ENCODE measurements at places on chromosomes 12 and 14.

DNA sequence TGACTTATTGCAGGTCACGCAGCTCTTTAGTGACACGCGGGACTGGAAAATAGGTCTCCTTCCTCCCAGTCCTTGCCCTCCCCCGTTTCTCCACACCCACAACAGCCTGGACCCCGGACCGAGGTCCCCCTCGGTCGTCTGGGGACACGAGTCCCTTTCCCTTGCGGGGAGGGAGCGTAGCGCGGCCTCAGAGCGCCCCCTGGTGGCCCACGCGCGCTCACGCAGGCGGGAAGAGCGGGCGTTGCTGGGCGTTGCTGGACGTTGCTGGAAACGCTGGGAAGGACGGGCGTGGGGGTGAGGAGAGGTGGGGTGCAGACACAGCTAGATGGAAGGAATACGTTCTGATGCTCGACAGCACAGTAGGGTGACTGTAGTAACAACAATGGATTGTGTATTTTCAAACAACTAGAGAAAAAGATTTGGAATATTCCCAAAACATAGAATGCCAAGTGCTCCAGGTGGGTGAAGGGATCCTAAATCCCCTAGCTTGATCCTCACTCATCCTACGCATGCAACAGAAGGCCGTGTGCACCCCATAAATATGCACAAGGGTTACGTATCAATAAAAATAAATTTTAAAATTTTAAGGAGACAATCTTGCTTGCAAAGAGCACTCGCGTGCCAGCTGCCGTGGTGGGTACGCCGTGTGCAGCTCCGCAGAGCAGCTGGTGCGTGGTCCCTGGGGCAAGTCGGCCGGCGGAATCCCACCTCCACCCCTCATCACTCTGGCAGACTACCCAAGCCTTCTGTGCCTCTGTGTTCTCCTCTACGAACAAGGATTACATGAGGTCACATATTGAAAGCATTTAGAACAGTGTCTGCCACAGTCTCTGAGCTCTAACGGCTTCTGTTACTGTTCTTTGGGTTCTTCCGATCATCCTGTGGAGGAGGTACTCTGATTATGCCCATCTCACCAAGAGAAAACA, 87.4 kb downstream of the B4GALNT3 start:
- H3K27me3 ChIP-seq, result peaks cover 13% of the 10 kb centered on the region
- no peaks in the 10 kb centered on the region for H3K36me3 ChIP-seq
- H3K4me3 ChIP-seq, result no peak overlapping the region
- peak; percentile 43 for DNase-seq
- no peaks in the 10 kb centered on the region for H3K4me1 ChIP-seq
- H3K27ac ChIP-seq, result no peak overlapping the region

DNA sequence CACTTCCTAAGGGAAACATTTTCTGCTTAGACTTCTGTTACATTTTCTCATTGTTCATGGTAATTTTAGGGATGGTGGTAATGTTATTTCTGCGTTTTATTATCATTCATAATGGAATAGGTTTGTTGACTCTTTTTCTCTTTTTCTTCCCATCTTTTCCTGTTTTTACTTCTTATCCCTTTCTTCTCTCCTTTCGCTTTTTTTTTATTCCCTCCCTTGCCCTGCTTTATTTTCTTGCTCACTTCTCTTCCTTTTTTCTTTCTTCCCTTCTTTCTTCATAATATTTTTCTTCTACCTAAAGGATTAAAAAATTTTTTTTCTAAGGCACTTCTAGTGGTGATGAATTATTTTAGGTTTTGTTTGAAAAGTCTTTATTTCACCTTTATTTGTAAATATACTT, 45.6 kb downstream of the CNOT2 start:
- no peaks in the 10 kb centered on the region for H3K27me3 ChIP-seq
- no peak for DNase-seq
- no peak overlapping the region for H3K4me3 ChIP-seq
- no peaks in the 10 kb centered on the region for H3K36me3 ChIP-seq
- no peak overlapping the region for H3K27ac ChIP-seq
- no peaks in the 10 kb centered on the region for H3K4me1 ChIP-seq

DNA sequence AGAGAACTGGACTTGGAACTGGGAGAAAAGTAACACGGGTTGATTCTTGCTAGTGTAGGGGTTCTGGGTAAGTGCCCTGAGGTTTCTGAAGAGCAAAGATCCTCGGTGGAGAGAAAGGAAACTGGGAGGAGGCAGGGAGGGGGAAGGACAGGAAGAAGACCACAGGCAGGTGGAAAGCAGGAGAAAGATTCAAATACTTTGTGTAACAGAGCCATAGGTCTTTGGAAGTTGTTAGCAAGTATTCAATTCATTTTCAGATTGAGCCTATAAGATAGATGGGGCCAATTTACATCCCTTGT, 1.3 kb downstream of the PNP start:
- no peaks in the 10 kb centered on the region for H3K27me3 ChIP-seq
- no peak for DNase-seq
- peaks cover 3% of the 10 kb centered on the region for H3K36me3 ChIP-seq
- H3K4me1 ChIP-seq, result no peaks in the 10 kb centered on the region
- peak overlapping the region; percentile 75 for H3K4me3 ChIP-seq
- peak overlapping the region; percentile 81 for H3K27ac ChIP-seq

- H3K4me3 ChIP-seq, result no peak overlapping the region
- peaks cover 2% of the 10 kb centered on the region for H3K4me1 ChIP-seq
- no peaks in the 10 kb centered on the region for H3K36me3 ChIP-seq
- no peaks in the 10 kb centered on the region for H3K27me3 ChIP-seq
- H3K27ac ChIP-seq, result no peak overlapping the region
Measured at GRCh38 chr12:89472508-89472907, 52.1 kb downstream of the GALNT4 start.

- DNase-seq, result no peak
- H3K36me3 ChIP-seq, result no peaks in the 10 kb centered on the region
- H3K27me3 ChIP-seq, result no peaks in the 10 kb centered on the region
- no peaks in the 10 kb centered on the region for H3K4me1 ChIP-seq
- no peak overlapping the region for H3K4me3 ChIP-seq
Measured at GRCh38 chr14:104209985-104210816, 71.8 kb downstream of the KIF26A start.

GRCh38 chr12:92573104-92573503, 129.7 kb upstream of the PLEKHG7 start:
- no peaks in the 10 kb centered on the region for H3K27me3 ChIP-seq
- H3K36me3 ChIP-seq, result no peaks in the 10 kb centered on the region
- no peak overlapping the region for H3K27ac ChIP-seq
- H3K4me3 ChIP-seq, result no peak overlapping the region
- H3K4me1 ChIP-seq, result no peaks in the 10 kb centered on the region

DNA sequence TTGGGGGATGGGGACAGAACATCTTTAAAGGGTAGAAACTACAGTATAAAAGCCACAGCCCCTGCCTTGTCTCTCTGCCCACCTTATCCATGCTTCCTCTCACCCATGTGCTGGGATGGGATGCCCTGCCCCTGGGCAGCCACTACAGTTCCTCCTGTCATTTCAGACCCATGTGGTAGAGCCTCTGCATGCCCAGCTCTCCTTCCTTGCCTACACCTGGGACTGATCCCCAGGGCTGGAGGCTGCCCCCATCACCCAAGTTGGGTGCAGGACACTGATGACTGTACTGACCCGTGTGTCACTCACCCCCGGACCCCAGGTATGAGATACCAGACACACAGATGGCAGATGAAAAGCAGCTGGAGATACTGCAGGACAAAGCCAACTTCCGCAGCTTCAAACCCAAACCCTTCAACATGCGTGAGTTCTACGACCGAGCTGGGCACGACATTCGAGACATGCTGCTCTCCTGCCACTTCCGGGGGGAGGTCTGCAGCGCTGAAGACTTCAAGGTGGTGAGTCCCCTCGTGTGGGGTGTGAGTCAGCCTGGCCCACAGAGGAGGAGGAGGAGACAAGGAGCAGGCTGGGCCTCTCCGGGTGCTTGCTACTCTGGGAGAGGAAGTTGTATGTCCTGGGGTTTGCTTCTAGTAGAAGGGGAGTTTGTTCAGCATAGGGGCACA, 2.2 kb downstream of the ASIC1 start:
- peaks cover 5% of the 10 kb centered on the region for H3K4me1 ChIP-seq
- no peak overlapping the region for H3K4me3 ChIP-seq
- no peak overlapping the region for H3K27ac ChIP-seq
- H3K27me3 ChIP-seq, result peaks cover 7% of the 10 kb centered on the region
- H3K36me3 ChIP-seq, result no peaks in the 10 kb centered on the region

DNA sequence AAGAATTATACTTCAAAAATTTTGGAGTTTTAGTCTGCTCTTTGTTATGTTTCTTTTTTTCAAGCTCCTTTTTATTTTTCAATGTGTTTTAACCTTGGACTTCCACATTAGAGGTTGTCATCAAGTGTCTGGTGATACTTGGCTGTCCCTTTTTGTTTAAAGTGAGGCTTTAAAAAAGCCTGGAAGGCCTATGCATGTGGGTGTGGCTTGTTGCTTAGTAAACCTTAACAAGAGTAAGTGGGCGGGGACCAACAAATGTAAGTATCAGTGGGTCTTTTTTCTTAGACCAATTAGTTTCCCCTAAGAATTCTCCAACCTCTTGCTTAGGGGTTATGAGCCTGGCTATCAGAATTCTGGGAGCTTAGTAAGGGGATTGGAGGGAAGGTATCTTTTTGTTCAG, 26.4 kb downstream of the HCFC2 start:
- peaks cover 6% of the 10 kb centered on the region for H3K36me3 ChIP-seq
- DNase-seq, result no peak
- no peaks in the 10 kb centered on the region for H3K4me1 ChIP-seq
- H3K27me3 ChIP-seq, result no peaks in the 10 kb centered on the region
- H3K4me3 ChIP-seq, result no peak overlapping the region

- no peak overlapping the region for H3K4me3 ChIP-seq
- no peaks in the 10 kb centered on the region for H3K4me1 ChIP-seq
- DNase-seq, result no peak
- no peaks in the 10 kb centered on the region for H3K27me3 ChIP-seq
- H3K27ac ChIP-seq, result no peak overlapping the region
Measured at GRCh38 chr14:22152161-22152870, 436.7 kb downstream of the DAD1 start.

DNA sequence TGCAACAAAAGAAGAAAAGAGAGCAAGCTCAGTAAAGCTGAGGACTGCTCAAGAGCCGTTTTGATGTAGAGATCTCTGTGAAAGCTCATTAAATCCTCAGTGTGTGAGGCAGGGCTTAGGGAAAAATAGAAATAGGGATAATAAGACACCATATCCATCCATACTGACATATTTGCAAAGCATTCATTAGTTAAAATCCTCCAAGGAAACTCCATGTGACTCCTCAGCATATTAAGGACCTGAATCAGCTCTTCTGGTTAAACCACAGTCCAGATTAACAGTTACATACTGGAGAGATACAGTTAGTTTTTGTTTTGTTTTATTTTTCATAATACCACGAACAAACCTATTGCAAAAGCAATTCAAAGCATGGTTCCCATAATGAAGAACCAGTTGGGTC, 288.2 kb downstream of the PAWR start:
- no peaks in the 10 kb centered on the region for H3K36me3 ChIP-seq
- H3K27ac ChIP-seq, result no peak overlapping the region
- H3K4me3 ChIP-seq, result no peak overlapping the region
- DNase-seq, result peak; percentile 26
- no peaks in the 10 kb centered on the region for H3K27me3 ChIP-seq

DNA sequence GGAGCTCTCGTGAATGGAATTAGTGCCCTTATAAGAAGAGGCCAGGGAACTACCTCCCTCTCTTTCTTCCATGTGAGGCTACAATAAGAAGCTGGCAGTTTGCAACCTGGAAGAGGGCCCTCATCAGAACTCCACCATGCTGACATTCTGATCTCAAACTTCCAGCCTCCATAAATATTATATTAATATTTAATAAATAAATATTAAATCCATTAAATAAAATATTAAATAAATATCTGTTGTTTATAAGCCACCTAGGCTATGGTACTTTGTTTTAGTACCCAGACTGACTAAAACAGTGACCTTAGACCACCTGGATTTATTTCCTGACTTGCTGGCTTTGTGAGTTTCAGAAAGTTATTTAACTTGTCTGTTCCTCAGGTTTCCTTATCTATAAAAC, 49.9 kb downstream of the ZNF641 start:
- DNase-seq, result no peak
- H3K27ac ChIP-seq, result no peak overlapping the region
- no peaks in the 10 kb centered on the region for H3K36me3 ChIP-seq
- H3K27me3 ChIP-seq, result peaks cover 5% of the 10 kb centered on the region
- H3K4me1 ChIP-seq, result no peaks in the 10 kb centered on the region
- no peak overlapping the region for H3K4me3 ChIP-seq

GRCh38 chr12:128004383-128004938, 262.5 kb upstream of the TMEM132C start:
- H3K36me3 ChIP-seq, result no peaks in the 10 kb centered on the region
- no peak for DNase-seq

DNA sequence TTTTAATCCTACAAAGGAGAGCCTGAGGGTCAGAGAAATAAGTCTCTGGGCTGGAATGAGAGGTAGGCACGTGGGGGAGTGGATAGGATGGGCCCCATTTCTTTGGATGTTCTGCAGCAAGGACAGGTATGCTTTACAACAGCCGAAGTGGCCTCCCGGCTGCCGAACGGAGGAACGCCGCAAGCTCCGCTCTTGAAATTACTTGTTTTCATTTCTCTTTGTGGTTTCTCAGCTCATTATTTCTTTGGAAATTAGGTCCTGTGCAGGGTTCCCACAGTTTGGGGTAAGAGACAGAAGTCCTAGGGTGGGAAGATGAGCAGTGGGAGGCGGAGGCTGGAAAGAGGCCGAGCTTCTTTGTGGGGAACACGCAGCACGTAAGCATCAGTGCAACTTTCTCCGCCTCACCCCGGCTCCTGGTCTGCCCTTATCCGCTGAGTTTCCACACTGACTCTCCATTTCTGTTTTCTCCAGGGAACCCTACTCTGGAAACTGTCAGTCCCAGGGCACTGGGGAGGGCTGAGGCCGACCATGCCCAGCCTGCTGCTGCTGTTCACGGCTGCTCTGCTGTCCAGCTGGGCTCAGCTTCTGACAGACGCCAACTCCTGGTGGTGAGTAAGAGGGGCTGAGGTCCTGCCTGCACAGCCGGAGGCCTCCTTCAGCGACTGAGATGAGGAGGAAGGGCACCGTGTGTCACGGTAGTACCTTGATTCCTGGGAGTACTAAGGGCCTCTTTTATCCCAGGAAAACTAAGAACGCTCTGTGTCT, 2.0 kb downstream of the WNT5B start:
- H3K4me3 ChIP-seq, result no peak overlapping the region
- H3K36me3 ChIP-seq, result peaks cover 4% of the 10 kb centered on the region
- peaks cover 9% of the 10 kb centered on the region for H3K4me1 ChIP-seq
- H3K27ac ChIP-seq, result peak overlapping the region; percentile 24

- H3K4me1 ChIP-seq, result peaks cover 7% of the 10 kb centered on the region
- H3K4me3 ChIP-seq, result peak overlapping the region; percentile 94
Measured at GRCh38 chr12:76028571-76029277, 2.9 kb downstream of the PHLDA1 start.
